ENCODE measurements at places on chromosomes 16 and 17.

DNA sequence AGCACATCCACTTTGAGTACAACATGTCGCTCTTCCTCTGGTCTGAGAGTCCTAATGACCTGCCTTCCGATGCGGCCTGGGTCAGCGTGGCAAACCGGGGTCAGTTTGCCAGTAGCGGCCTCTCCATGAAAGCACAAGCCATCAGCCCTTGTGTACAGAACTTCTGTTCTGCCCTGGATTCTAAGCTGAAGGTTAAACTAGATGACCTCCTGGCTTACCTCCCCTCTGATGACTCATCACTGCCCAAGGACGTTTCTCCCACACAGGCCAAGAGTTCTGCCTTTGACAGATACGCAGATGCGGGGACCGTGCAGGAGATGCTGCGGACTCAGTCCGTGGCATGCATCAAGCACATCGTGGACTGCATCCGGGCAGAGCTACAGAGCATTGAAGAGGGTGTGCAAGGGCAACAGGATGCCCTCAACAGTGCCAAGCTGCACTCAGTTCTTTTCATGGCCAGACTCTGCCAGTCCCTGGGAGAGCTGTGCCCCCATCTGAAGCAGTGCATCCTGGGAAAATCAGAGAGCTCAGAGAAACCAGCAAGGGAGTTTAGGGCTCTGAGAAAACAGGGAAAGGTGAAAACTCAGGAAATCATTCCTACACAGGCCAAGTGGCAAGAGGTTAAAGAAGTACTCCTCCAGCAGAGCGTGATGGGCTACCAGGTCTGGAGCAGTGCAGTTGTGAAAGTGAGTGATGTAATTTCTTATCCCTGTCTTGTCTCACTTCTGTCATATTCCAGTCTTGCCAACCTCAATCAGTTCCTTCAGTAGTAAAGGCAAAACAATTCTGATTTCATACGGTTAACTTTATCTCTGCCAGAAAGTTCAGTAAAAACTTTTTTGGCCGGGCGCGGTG is 8.6 kb downstream of the COG1 start:
- no peak for DNase-seq

DNA sequence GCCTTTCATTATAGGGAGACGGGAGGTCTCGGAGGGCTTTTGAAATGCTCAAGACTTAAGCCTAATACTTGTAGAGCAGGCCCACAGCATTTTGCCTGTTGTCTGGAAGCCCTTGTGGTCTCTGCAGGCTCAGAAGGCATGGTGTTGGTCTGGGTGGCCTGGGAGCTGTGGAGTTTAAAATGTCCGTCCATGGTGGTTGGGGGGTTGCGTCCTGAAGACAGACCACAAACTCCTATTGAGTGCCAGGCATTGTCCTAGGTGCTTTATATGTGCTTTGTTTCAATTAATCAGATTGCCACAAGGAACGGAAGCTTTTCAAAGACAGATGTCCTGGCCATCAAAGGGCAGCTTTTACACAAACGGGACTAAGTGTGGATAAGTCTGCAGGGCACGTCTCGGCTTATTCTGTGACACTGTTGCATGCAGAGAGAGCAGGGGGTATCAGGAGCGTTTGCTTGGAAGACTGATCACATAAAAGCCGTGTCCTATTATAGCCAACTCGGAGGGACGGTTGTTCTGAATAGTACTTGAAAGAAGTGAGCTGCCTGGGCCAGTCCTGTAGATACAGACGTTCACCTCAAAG is 7.8 kb downstream of the NTN1 start:
- DNase-seq, result no peak

DNA sequence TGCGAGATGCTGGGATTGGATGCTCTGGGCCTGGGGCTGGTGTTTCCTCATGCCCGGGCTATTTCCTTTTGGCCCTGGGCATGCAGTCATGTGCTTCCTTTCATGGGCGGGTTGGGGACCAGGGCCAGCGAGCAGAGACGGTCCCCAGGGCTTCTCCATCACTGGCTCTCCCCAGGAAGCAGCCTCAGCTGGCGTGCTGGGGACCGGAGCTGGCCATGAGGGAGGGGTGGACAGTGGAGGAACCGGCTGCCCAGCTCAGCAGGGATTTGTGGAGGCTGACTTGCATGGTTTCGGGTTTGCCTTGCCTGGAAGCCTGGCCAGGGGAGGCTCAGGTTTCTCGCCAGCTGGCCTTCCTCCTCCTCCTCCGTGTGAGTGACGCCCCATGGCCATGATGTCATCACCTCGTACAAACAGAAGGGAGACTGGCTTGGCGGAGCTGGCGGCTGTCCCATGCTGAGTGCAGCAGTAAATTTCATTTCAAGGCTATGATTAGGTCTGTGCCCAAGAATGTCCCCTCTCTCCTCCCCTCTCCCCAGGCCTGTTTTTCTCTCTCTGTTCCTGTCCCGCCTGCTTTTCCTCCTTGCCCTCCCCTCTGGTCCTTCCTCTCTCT is 8.9 kb upstream of the TIMP2 start:
- no peak for DNase-seq

GRCh38 chr16:180101-180675 is at the start of gene HBQ1:
Gene HBQ1, plus strand, starts transcription at chr16:180459. Its CDS starts 28 bp downstream, at chr16:180487.
- no peak for DNase-seq

- DNase-seq, result no peak
Measured at GRCh38 chr16:83238949-83239691, 568.7 kb upstream of the HSBP1 start.

GRCh38 chr16:50539822-50540710 is 8.1 kb upstream of the NKD1 start:
- DNase-seq, result no peak

Data from Jurkat, Clone E6-1 (cell line).